ENCODE measurements at places on chromosomes 11 and 22.

GRCh38 chr11:86575927-86576326 lies 96.5 kb downstream of the ME3 start:
- DNase-seq, result no peak

- DNase-seq, result no peak
Measured at GRCh38 chr11:27381238-27381666, 18.2 kb upstream of the CCDC34 start.

DNA sequence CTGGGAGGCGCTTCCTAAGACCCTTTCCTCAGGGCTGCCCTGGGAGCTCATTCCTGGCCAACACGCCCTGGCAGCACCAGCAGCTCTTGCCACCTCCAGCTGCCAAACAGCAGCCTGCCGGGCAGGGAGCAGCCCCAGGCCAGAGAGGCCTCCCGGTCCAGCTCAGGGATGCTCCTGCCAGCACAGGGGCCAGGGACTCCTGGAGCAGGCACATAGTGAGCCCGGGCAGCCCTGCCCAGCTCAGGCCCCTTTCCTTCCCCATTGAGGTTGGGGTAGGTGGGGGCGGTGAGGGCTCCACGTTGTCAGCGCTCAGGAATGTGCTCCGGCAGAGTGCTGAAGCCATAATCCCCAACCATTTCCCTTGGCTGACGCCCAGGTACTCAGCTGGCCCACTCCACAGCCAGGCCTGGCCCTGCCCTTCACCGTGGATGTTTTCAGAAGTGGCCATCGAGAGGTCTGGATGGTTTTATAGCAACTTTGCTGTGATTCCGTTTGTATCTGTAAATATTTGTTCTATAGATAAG lies 7.6 kb downstream of the SLC39A13 start:
- no peak for DNase-seq

- no peak for DNase-seq
Measured at GRCh38 chr11:43366677-43367076, 8.0 kb downstream of the TTC17 start.

DNA sequence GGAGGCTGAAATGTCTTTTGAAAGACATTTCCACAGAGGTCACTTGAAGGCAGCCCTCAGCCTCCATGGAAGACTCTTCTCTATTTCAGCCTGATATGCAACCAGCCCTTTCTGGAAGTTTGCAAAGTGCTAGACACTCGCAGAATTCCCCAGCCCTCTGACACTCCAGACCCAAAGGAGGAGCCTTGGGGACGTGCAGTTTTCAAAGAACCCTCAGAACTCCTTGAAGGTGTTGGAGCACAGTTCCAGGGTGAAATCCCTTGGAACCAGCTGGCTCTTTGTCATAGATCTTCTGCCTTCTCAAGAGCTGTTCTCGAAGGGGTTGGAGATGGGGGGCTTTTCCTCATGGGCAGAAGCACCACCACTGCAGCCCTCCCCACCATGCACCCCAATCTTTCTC lies 19.6 kb downstream of the SPATA19 start:
- no peak for DNase-seq

GRCh38 chr22:41501209-41501608 lies 32.3 kb downstream of the ACO2 start:
- no peak for DNase-seq

All from C1 segment of cervical spinal cord (tissue), 14 donors.